H1 (cell line): ENCODE measurements at places on chromosomes 13 and 19.
A peak's percentile ranks its signal among the peaks of the same experiment; 100 is the strongest.

- no peak for DNase-seq
Observed at GRCh38 chr13:36920616-36921185, 663 bp upstream of the SMAD9 start.

DNA sequence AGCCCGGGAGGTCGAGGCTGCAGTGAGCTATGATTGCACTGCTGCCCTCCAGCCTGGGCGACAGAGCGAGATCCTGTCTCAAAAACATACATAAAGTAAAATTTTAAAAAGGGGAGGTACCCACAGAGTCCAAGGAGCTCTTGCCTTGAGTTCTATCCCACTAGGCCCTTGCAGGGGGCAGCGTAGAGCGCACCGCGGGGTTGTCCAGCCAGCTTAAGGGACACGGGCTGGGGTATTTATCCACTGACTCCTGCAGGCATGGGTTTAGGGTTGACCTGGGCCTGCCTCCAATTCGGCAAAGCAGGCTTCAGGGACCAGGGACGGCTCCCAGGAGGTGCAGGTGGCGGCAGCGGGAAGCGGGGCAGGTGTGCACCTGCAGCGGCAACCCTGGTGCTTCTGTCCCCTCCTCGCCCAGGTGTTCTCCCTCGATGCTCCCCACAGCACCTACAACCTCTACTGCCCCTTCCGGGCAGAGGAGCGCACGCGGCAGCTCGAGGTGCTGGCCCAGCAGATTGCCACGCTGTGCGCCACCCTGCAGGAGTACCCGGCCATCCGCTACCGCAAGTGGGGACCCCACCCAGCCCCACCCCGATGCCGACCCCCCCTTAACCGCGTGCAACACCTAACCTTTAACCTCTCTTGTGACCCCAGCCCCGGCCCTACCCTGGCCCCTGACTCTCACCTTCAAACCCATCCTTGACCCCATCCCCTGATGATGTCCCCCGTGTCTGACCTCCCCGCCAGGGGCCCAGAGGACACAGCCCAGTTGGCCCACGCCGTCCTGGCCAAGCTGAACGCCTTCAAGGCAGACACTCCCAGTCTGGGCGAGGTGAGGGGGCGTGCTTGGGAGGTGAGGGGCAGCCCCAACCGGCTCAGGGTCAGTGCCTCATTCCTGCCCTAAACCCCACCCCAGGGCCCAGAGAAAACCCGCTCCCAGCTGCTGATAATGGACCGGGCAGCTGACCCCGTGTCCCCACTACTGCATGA lies 4.7 kb downstream of the STXBP2 start:
- no peak for DNase-seq

DNA sequence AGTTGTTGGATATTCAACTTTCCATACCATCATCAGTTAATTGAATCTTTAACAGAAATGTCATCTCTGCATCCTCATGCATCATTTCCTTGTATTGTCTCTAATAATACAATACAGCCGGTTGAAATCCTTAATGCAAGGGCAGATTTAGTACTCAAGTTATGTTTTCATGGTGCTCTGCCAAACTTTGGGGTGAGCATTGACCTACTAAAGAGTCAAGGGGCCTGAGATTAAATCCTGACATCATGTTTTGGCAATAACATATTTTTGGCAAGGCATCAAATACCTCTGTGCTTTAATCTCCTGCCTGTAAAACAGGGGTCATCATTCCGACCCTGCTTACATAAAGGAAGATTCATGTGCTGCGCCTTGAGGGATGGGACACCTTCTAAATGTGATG lies 42.7 kb upstream of the ABCC4 start:
- no peak for DNase-seq

DNA sequence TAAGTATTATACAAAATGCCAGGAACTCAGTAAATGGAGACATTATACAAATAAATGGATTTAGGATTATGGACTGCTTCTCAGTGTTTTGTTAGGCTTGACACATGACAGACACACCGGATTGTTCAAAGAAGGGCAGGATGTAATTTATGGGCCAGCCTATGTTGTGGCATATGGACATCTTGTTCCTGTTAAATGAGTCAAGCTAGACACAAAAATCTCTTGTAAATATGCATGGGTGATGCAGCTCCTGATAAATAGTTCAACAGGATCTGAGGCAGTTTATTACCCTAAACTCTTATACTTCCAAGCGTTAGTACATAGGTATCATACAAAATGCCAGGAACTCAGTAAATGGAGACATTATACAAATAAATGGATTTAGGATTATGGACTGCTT lies 502.3 kb downstream of the TBC1D4 start:
- no peak for DNase-seq

DNA sequence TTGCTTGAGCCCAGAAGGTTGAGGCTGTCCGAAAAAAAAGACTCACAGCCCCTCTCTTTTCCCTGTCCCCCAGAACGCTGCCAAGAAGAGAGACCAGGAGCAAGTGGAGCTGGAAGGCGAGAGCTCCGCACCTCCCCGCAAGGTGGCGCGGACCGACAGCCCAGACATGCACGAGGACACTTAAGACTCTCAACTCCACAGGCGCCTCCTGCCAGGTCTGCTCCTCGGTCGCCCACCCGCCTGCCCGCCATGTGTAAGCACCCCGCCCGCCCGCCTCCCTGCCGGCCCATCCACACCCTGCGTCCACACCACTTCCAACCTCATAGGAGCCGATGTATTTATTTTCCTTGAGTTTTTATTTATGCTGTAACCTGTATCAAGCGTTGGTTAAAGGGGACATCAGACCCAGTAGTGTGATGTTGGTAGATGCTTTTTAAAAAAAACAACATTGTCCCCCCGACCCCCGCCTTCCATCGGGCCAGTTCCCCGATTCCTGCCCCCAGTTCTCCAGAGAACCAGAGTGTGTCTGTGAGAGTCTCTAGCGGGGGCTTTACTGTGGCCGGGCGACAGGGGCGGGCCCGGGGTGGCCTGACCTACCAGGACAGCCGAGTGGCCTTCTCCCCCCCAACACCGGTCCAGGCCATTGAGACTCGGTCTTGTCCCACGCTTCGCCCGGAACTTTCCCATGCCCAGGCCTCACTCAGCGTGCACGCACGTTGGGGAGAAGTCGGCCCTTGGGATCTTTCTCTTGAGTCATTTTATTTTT lies 10.3 kb downstream of the DDA1 start:
- no peak for DNase-seq

GRCh38 chr19:58572818-58573657 lies at the start of gene MZF1:
TSS of gene MZF1 (minus strand) at chr19:58573335. CDS start at chr19:58571389, 1,946 bp downstream.
- peak; percentile 100 for DNase-seq

GRCh38 chr19:55549500-55550320 lies 4.4 kb upstream of the SBK3 start:
- DNase-seq = peak; percentile 80

DNA sequence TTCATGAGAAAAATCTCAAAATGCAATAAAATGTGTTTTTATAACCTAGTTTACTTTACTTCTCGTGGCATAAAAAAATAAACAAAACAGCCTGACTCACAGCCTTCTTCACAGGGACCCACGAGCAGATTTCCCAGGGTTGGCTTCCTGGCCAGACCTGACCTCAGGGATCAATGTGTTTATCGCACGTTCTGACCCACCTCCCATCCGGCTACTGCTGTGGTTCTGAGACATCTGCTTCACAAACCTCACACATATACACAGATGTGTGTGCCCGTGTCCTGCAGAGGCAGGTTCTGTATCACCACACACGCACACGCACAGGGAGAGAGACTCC lies 118.3 kb downstream of the COL4A2 start:
- no peak for DNase-seq

- DNase-seq = no peak
Observed at GRCh38 chr13:73870036-73870741, 264.0 kb downstream of the KLF12 start.

GRCh38 chr13:94140511-94140910 lies 339.0 kb downstream of the DCT start:
- DNase-seq = no peak

GRCh38 chr19:41960973-41961372 lies 1.9 kb upstream of the RABAC1 start:
- DNase-seq = no peak

DNA sequence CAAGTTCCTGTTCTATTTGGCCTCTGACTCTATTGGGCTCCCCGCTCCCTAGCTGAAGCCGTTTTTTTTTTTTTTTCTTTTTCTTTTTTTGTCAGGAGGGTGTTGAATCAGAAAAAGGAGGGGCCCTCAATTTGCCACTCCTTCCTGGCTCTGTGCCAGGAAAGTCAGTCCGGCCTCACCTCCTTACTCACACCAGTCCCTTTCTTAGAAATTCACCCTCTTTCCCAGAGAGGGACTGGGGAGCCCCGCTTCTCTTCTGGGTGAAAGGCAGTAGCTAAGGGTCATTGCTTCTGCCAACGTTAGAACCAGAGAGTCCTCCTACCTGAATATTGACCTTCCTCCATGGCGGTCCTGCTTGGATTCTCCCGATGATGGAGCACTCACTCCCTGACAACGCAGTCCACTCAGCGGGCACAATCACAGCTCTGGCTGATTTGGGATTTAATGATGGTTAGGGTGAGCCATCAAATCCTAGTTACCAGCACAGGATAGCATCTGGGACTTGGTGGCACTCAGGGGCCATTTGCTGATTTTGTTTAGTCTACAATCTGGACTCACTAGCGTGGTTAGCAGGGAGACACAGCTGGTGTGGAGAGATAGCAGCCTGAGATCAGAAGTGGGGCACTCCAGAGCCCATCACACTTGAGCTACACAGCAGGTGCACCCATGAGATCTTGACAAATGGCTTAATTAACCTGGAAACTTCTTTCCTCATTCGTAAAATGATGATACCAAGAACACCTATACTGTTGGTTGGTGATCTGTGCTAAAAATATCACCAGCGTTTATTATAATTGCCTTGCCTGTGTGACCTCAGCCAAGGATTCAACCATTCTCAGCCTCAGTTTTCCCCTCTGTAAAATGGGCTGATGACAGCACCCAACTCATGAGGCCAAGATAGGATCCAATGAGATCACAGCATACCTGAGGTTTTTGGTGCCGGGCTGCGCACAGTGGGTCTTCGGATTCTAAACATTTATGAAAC lies 2.2 kb downstream of the FCER2 start:
- no peak for DNase-seq

- no peak for DNase-seq
Observed at GRCh38 chr19:17405250-17406045, at the start of gene BST2. TSS of gene BST2 (minus strand) at chr19:17405630. CDS start at chr19:17405575, 55 bp downstream.

DNA sequence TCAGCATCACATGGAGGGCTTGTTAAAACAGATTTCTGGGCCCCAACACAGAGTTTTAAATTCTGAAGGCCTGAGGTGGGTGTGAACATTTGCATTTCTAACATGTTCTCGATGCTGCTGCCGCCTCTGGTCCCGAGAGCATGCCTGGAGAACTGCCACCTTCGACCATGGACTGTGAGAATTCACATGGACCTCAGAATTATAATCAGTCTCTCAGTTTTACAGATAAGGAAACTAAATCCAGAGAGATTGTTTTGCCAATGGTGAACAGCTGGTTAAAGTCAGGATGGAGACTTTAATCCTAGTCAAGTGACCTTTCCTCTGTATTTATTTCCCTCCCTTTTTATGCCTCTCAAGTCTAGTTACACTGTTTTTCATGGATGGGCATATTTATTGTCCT lies 14.7 kb downstream of the ALOX5AP start:
- no peak for DNase-seq

DNA sequence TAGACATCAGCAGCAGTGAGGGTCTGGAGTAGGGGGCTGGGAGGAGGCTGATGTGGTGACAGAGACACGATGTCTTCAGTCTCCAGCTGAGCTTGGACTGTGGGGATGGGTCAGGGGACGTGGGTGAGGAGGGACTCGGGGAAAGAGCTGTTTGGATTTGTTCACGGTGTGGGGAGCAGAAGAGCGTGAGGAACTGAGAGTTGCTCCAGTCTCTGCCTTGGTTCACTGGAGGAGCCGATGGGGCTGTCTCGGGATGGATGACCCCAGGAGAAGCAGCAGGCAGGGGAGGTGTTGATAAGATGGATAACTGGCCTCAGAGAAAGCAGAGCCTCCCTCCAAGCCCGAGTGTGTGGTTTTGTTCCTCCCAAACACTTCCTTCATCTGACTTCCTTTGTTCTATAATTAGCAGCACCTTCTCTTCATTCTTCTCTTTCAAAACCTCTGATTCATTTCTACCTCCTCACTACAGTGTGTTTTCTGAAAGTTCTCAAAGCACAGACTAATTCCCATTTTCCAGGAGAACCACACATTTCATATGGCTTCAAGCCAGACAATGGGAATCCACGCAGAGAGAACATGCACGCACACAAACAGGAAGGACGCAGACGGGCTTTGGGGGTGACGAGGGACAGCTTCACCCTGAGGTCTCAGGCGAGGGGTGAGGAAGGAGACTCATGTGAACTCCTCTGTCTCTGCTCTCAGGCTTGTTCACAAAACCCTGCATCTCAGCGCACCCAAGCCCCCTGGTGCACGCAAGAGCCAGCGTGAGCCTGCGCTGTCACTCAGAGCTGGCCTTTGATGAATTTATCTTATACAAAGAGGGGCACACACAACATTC lies 18.6 kb downstream of the LAIR2 start:
- DNase-seq = no peak

GRCh38 chr13:28041501-28041900 lies 53.0 kb upstream of the URAD start:
- no peak for DNase-seq

DNA sequence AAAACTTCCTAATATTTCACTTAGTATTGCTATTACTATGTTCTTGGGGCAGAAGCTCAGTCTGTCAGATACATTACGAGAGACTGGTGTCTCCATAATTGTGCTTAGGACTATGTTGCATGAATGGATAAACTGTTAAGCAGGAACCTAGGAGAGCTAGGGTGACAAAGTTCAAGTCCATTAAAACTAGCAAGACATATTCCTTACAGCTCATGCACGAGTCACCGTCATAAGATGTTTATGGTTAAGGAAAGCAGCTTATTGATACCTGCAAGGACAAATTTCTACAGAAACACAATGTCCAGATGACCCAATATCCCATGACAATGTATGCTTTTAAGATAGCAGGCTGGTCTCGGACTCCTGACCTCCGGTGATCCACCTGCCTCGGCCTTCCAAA lies 5.7 kb upstream of the ZNF813 start:
- DNase-seq = no peak

GRCh38 chr13:66689037-66689619 lies 541.0 kb downstream of the PCDH9 start:
- DNase-seq = no peak

DNA sequence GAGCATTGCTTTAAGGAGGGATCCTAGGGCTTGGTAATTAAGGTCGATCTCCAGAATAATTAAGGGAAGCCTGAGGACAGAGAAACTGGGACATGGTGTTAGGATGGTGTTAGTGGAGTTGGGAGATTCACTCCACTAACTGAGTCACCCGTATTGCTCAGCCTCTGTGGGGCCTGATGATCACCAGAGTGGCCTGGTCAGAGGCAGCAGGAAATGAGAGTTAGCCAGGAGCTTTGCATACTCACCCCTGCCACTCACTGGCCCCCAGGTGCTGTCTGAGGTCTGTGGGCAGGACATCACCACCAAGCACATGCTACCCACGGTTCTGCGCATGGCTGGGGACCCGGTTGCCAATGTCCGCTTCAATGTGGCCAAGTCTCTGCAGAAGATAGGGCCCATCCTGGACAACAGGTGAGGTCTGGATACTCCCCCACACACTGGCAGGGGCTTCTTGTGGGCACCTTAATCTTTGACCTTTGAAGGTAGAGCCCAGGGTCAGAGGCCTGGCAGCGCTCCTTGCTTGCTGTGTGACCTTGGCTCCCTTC lies 32.1 kb downstream of the PPP2R1A start:
- no peak for DNase-seq
